Activated CD8-positive, alpha-beta memory T cell treated with anti-CD3 and anti-CD28 coated beads, Interleukin-2, amount 50 U/mL, for 48 hours (primary cell): ENCODE measurements at places on chromosomes 6 and 20.

GRCh38 chr20:1845701-1846100 is 49.5 kb upstream of the SIRPA start:
- DNase-seq = no peak

GRCh38 chr6:118739696-118740353 is 88.4 kb upstream of the CEP85L start:
- no peak for DNase-seq

- no peak for DNase-seq
These were observed 29.8 kb downstream of the SLC13A3 start for GRCh38 chr20:46621492-46621891.

DNA sequence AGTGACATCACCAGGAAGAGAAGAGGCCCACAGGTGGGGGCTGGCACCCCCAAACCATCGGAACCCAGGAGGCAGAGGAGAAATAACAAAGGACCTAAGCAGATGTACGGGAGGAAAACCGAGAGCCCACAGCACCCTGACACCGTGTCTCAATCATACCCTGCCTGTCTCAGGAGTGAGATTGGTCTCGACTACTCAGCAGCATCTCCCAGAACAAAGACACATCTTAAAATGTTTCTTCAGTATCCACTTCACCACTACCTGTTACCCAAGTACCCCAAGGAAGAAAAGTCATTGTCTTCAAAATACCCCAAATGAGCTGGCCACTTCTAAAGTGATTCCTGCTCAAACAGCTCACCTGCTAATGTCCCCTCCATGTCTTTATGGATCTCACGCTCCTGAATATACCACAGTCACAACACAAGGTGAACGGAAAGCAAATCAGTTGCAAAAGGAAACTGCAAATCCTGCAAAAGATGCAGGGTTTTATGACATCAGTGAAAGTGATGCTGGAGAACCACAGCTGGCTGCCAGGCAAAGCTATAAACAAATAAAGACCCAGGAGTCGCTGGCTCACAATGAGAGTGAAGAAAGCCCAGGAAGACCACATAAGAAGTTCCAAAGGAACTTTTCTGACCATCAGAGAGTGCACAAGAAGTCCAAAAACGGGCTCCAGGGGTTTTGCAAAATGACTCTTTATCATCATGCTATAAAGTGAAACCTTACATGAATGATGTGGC is 44.1 kb downstream of the PREX1 start:
- DNase-seq = no peak

GRCh38 chr20:53901497-53902096 is 168.8 kb downstream of the BCAS1 start:
- DNase-seq = no peak

DNA sequence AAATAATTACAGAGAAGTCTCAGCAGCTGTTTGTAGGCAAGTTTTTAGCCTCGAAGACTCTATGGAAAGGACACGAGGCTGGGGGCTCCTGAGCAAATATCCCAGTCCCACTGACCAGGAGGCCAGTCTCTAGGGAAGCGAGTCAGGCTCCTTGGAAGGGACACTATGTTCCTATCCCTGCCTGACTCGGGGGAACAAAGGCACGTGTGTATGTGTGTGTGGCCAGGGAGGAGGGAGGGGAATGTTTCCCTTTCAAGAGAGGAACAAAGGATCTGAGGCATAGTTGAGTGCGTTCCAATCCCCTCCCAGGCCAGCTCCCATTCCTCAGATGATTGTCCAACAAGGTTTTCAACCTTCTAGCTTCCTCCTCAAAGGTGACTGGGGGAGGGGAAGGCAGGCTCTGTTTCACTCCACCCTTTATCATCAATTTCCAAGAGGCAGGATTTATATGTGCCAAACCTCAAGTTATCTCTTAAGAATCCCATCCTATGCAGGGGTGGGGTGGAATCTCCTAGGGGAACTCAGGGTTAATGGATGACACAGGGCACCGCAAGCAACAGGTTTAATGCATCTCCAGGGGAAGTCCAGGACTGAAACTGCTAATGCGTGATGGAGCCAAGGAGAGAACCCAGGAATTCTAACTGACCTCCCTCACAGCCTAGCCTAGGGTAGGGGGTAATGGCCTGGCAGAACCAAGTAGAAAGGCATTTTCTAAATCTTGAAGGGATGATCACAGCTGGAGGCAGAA is 9.9 kb downstream of the BCL2L1 start:
- DNase-seq = no peak

DNA sequence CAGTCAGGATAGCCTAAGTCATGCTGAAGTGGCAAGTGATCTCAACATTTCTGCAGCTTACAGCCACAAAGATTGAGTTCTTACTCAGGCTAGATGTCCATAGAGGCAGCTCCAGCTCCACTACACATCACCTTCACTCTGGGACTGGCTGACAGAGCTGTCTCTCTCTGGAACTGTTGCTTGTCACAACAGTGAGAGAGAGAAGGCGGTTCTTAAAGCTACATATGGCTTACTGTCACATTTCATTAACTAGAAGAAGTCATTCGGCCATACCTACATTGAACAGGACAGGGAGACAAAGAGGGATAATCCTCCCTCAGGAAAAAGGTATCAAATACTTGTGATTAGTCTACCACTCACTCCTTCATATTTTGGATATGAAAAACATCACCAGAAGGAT is 914.9 kb upstream of the FLRT3 start:
- DNase-seq = no peak

DNA sequence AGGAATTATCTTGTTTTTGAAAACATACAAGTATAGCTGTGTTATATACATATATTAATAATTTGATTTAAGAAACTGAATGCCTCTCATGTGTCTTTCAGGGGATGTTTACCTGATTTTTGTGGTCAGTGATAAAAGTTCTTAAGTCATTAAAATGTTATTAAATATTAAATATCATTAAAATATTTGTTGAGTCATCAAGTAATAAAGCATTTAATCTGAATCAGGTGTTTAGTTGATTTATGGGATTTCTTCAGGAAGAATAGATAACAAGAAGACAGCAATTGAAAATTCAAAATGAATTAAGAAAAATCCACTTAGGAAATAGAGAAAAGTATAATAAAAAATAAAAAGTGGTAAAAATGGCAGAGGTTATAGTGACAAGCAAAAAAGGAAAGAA is 361.9 kb upstream of the EYS start:
- DNase-seq = no peak

DNA sequence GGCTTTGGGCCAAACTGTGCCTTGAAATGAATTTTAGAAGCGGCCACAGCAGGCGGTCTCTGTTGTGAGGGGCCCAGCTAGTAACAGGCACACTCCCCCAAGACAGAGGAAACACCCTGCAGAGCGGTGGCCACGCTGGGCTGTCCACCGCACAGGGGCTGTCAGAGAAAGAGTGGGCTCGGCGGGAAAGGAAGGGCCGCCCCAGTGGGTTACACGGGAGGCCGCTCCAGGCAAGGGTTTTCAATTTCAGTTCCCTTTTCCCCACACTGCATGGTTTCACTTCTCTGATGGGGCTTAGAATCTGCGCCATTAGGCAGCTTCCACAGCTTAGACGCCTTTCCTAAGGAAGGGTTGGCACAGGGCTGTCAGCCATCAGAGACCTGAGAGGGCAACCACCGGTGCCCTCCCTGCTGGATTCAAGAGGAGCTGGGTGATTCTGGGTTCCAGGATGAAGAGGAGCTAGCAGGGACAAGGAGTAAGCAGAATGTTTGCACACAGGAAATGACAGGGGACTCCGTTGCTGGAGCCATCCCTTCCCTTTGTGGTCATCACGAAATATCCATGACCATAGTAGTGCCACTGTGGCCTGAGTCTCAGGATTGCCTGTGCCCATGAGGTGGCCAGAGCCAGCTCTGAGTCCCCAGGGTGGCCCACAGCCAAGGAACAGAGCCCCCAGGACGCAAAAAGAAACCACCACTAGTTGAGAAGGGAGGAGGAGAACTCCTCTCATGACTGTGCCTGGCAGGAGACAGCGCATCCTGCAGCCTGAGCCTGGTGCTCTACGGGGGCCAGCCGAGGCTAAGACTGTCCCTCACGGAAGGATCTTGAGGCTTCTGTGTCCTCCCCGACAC is 282.7 kb downstream of the NRN1 start:
- DNase-seq = no peak

- no peak for DNase-seq
These were observed 10.9 kb downstream of the FOXC1 start for GRCh38 chr6:1620504-1621069.

DNA sequence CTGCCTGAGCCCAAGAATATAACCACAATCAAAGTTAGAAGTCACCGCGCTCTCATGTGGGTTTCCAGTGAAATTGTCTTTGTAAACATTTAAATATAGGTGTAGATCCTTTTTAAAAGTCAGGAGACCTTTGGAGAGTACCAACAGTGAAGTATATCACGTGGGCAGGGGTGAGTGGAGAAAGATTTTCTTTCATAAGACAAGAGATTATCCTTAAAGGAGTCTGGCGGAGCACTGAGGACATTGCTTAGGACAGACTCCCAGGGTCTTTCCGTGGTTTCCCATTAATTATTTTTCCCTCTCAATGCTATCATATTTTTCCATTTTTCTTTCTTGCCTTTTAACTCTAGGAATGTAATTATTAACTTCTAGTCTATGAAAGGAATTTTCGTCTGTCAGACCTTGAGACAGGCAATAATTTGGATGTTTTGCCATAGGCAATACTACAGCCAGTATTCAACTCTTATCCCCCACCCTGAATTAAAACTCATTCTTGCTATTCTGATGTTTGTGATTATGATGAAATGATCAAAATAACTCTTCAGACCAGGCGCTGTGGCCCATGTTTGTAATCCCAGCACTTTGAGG is 31.4 kb downstream of the DCBLD1 start:
- DNase-seq = no peak

- no peak for DNase-seq
These were observed 4.5 kb downstream of the SUN5 start for GRCh38 chr20:32999603-33000250.

DNA sequence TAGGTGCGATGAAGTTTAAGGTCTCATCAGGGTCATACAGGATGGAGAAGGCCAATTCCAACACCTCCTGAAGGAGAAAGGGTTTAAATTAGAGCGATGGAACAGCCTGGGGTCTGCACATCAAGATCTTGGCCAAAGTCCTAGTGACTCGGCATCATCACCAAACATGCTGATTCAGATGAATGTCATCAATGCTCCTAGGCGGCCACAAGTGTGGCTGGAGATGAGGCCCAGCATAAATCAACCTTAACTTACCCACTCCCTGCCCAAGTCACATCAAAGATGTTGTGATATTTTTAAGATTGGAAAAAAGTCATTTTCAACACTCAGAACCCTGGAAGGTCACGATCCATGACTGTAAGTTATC is 37.5 kb downstream of the ELMO2 start:
- no peak for DNase-seq

- no peak for DNase-seq
These were observed 92.8 kb upstream of the QKI start for GRCh38 chr6:163321717-163322116.

DNA sequence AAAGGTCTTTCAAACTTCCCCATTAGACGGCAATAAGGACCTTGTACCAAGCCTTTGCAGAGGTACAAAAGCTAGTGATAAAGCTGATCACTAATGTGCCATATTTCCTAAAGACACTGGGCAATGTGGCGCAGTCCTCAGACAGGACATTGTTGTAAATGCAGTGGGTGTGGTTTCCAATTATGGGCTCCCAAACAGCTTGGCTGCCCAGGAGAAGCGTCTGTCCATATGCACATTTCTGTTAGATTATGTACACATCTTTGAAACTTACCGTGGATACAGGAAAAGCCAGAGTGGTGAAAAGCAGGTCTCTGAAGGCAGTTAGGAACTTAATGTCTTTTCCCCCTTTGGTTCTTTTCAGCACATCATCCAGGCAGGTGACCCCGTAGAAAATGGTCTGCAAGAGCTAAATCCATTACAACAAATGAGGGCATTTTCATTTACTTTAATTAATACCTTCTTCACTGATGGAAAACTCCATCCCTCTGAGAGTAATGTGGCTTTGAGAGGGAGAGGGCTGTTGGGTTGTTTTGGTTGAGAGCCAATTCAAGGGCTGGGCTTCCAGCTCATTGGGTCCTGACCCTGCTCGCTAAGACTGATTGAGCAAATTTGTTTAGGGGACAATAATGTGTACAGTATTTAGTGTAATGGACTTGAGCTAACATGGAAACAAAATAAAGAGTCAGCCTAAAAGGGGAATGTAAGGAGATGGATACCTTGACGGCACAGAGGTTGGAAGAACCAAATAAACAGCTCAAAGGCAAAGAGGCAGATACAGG is 10.4 kb downstream of the ADTRP start:
- no peak for DNase-seq

GRCh38 chr6:156111913-156112312 is 656.3 kb upstream of the NOX3 start:
- DNase-seq = no peak

GRCh38 chr20:63738687-63739129 is 868 bp upstream of the SLC2A4RG start:
- no peak for DNase-seq

DNA sequence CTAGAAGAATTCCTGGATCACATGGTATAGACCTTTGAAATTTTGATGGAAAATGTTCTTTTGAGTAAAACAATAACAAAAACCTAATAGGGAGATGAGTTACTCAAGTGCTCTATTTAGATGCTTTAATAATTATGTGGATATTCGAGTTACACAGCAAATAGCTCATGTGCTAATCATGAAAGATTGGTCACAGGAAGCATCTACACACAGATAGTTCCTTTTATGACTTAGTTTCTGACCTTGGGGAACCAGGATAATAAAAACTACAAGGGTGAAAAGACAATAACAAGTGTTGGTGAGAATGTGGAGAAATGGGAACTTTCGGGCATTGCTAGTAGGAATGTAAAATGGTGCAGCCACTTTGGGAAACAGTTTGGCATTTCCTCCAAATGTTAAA is 19.7 kb downstream of the UBE2V1 start:
- DNase-seq = no peak

DNA sequence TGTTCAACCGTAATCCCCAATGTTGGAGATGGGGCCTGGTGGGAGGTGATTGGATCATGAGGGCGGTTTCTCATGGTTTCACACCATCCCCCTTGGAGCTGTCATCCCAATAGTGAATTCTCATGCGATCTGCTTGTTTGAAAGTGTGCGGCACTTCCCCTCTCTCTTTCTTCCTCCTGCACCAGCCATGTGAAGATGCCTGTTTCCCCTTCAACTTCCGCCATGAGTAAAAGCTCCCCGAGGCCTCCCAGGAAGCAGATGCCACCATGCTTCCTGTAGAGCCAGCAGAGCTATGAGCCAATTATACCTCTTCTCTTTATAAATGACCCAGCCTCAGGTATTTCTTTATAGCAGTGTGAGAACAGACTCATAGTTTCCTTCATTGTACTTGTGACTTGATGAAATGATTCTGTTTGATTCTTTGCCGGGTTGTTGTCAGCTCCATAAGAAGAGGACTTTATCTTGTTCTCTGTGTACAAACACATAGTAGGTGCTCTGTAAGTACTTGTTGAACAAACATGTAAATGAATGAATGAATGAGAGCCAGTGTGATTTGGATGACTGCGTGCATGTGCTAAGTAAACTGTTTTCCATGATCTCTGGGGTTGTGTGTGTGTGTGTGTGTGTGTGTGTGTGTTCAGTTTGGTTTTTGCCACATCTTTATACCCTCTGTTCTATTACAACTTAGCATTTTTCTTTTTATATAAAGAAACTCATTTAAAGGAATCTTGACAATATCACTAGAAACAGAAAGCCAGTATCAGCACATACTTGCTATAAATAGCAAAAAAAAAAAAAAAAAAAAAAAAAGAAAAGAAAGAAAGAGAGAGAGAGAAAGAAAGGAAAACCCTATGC is 22.5 kb upstream of the PTGIS start:
- DNase-seq = no peak

- DNase-seq = no peak
These were observed 54.8 kb downstream of the WDR27 start for GRCh38 chr6:169646906-169647567.

GRCh38 chr6:108947114-108947854 is 99.1 kb downstream of the ARMC2 start:
- DNase-seq = no peak

- DNase-seq = no peak
These were observed 224.0 kb upstream of the CST7 start for GRCh38 chr20:24724982-24725533.
